Mucosa of gallbladder (tissue), 1 donor: ENCODE measurements at places on chromosomes 12 and 14.

GRCh38 chr12:84502907-84503787 lies 409.5 kb downstream of the SLC6A15 start:
- DNase-seq: peak; percentile 40

GRCh38 chr14:30330445-30330844 lies 228.5 kb upstream of the G2E3 start:
- DNase-seq: no peak

GRCh38 chr12:114344303-114344663 lies 61.7 kb downstream of the TBX5 start:
- DNase-seq: no peak

DNA sequence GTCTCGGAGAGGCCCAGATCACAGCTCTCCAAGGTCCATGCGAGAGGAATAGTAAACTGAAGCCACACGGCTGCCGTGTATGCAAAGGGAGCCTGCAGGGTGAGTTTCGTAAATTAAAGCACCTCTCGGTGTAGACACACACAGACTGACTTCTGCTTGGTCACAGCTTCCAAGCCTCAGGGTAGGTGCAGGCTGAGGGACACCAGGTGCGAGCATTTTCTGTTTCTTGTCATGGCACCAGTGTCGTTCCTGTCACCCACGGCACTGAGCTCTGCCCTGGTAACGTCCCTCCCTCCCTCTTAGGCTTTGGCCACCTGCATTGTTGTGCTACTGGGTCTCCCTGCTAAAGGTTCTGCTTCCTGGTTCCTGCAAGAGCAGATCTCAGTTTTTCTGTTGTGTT lies 76.2 kb upstream of the DYNC1H1 start:
- DNase-seq: no peak

DNA sequence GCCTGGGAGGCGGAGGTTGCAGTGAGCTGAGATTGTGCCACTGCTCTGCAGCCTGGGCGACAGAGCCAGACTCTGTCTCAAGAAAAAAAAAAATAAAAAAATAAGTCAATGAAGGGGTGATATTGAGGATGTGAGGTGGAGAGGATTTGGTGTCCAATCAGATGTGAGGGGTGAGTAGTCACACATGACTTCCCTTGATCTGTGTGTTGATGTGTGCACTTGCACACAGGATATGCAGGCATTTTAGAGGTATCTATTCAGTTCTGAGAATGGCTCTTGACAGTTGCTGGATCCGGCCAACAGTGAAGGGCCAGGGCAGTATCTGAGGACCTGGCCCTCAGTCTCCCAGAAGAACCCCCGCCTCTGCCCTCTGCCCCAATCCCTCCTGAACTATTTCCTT lies 7.8 kb upstream of the SP7 start:
- no peak for DNase-seq

DNA sequence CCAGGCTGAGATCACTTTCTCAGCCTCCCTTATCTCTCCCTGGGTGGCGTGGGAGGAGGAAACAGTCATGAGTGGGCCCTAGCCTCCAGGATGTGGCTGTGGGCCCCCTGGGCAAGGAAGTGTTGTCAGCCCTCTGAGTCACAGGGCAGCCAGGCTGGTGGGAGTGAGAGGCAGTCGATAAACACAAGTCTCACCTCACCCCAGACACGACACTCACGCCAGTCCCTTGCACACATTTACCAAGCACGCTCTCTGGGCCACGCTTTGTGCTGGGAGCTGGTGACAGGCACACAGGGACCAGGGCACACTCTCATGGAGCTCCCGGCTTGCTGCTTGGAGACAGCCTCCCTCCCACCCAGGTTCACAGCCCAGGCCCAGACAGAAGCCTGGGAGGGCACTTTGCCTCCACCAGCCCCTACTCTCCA lies 1.9 kb upstream of the KRT79 start:
- no peak for DNase-seq

GRCh38 chr12:2613326-2614073 lies 181.3 kb upstream of the FKBP4 start:
- DNase-seq: no peak

DNA sequence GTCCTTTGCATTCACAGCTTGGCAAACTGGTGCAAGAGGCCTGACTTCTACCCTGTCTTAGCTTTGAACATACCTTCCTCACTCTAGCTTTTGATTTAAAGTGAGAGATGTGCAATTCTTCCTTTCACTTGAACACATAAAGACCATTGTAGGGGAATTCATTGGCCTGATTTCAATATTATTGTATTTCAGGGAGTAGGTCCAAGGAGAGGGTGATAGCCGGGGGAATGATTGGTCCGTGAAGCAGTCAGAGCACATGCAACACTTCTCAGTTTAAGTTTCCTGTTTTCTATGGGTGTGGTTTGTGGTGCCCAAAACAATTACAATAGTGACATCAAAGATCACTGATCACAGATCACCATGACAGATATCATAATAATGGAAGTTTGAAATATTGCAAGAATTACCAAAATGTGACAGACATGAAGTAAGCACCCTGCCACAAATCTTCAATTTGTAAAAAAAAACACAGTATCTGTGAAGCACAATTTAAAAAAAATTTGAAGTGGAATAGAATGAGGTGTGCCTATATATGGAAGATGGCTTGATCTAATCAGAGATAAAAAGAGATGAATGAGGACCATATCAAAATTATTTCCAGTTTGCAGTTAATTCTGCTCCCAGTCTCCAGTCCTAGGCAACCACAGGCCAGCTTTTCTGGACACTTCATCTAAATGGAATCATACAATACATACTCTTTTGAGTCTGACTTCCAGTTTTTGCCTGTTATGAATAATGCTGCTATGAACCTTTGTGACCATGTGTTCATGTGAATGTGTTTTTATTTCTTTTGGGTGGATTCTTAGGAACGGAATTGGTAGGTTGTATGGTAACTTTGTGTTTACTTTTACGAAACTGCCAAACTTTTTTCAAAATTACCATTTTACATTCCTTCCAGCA lies 23.2 kb downstream of the BORCS5 start:
- DNase-seq: no peak

- no peak for DNase-seq
These were observed 29.9 kb downstream of the CDC42BPB start for GRCh38 chr14:103027451-103027850.

- DNase-seq: no peak
These were observed 5.3 kb downstream of the SLC5A8 start for GRCh38 chr12:101204602-101205304.

GRCh38 chr12:120496413-120497340 lies 764 bp downstream of the DYNLL1 start:
- peak; percentile 62 for DNase-seq

DNA sequence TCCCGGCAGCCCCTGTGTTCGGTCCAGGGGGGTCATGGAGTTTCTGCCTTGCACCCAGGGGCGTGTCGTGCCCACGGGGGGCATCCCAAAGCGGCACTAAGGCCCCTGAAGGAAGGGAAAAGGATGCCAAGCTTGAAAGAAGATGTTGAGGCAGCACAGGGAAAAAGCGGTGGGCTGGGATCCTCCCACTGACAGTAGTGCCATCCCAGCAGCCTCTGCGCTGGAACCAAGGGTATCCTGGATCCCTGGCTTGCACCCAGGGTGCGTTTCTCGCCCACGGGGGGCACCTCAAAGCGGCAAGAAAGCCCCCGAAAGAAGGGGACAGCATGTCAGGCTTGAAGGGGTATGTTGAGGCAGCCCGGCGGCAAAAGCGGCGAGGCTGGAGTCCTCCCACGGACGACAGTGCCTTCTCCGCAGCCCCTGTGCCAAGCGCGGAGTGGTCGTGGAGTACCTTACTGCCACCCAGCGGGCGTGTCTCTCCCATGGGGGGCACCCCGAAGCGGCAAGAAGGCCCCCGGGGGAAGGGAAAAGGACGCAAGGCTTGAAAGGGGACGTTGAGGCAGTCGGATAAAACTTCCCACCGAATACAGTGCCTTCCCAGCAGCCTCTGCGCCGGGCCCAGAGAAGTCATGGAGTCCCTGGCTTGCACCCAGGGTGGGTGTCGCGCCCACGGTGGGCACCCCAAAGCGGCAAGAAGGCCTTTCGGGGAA lies 164.4 kb upstream of the ALG10B start:
- no peak for DNase-seq

DNA sequence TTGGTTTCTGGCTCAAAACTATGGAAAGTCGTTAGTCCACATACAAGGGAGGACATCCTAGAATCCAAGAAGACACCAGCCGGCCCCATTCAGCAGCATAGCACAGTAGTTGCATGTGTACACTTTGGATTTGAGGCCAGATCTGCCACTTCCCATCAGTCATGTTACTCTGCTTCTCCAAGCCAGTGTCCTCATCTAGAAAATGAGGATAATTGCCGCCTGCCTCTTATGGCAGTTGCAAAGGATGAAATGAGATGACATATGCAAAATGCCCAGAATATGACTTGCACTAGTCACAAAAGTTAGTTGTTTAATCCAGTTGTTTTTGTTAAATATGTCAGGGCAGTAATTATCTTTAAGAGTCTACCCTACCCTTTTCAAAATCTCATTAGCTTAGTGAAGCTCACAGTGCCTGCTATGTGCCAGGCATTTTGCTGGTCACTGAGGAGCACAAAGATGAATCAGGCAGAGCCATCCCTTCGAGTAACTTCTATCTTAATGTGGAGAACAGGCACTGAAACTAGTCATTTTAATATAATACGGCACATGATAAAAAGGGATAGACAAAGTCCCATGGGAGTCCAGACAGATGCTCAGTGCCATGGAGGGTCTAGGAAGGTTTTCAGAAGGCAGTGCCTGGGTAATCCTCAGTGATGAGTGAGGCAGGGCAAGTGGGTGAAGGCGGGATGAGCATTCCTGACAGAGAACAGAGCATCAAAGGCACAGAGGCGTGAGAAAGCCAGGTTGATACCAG lies 6.6 kb upstream of the KRT76 start:
- DNase-seq: no peak

- DNase-seq: no peak
These were observed 56.7 kb upstream of the AEBP2 start for GRCh38 chr12:19382563-19382962.

DNA sequence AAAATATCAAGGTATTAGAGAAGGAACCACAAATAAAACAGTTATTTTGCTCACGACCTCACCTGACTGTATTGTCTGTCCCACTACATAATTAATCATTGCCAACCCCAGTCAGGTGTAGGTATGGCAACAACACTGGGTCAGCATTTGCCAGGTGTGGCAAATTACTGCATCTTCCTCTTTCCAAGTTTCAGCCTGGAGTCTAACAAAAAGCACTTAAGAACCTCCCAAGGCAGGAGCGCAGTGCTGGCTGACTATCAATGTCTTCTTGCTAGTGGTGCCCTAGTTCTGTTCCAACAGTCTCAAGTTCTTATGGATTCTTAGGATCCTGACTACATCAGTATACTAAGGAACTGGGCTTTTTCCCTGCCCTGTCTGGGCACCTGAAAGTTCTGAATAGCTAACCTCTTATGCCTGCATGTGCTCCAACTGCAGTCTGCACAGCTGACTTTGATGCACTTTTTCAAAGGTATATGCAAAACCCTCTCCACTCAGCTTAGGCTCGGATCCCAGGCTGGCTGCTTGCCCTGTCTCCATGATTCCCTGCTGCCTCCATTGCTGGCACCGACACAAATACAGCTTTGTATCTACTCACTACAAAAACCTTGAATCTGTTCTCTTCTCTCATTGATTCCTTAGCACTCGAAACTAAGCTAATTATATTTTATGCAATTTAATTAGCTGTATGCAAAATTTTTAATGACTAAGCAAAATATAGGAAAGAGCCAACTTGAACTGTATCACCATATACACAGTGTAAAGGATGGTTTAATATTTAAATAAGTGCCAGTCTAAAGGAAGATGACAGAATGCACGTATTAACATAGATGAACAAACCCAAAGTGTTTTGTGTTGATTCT lies 113.3 kb downstream of the PRKD1 start:
- peak; percentile 40 for DNase-seq

DNA sequence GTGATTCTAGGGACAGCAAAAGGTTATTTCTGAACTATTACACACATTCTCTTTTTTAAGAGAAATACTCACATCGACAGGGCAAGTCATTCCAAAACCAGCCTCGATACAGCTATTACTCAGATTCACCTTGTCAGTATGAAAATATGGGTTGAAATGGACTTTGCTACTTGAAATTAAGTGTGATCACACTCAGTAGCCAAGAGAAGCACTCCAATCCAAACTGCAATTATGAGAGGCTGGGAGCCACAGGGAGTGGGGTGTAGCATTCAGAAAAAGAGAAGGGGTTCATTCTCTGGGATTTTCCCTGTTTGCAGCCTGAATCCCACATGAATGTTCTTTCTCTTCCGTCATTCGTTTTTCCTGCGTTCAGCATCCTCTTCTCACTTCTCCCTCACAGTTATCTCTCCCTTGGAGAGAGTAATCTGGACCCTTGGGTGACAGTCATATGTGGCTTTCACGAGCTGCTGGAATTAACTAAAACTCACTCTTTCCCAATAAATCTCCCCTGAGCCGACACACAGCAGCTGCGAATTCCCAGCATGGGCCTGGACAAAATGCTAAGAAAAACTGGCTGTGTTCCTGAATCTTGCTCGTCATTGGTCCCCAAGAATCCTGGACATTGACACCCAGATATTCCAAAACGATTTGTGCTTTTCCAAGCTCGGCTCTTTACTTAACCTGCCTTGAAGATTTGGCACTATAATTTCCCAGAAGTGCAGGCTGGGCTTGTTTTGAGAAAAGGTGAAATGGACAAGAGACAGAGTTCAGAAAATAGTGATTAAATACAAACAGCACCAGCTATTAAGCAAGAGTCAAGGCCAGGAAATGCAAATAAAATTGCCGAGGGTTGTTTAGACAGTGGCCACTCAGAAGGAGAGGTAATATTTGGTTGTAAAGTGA lies 199.5 kb upstream of the PLEKHG7 start:
- DNase-seq: peak; percentile 32

GRCh38 chr12:50971946-50972345 lies 19.6 kb downstream of the HIGD1C start:
- DNase-seq: no peak

DNA sequence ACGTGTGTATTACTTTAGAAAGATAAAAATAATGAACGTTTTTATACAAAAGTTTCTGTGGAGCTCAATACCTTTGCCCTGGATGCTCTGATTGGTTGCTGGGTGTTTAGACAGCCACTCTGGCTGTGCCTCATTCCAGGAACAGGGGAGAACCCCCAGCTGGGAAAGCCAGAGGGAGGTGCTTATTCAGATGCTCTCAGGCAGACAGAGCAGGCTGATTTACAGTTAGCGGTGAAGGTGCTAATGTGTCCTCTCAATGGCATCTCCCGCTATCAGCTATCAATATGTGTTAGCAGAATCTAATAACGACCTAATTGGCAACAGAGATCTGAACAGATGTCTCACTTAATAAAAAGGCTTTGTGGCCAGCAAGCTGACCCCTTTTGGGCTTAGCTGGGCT lies 402.3 kb downstream of the NUAK1 start:
- DNase-seq: no peak

- peak; percentile 69 for DNase-seq
These were observed at the start of gene TNFRSF1A for GRCh38 chr12:6341417-6342139. Gene TNFRSF1A (minus strand): TSS chr12:6342076. CDS start chr12:6341814, 262 bp downstream.

DNA sequence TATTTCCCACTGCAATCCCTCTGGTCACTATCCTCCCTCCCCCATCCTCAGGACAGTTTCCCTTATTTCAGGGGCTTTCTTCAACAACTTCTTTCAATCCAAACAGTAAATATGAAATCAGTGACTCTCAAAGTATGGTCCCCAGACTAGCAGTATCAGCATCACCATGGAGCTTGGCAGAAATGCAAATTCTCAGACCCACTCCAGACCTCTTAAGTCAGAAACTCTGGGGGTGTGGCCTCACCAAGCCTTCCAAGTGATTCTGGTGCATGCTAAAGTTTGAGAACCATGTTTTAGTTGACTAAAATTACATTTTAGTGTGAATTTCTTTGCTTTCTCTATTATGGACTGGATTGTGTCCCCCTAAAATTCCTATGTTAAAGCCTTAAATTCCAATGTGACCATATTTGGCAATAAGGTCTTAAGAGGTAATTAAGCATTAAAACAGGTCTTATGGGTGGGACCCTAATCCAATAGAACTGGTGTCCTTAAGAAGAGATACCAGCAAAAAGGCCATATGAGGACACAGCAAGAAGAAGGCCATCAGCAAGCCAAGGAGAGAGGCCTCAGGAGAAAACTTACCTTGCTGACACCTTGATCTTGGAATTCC lies 23.2 kb downstream of the ATP2B1 start:
- no peak for DNase-seq
